NCI-H2081 (cell line): ENCODE measurements at places on chromosomes 16 and 17.

- no peak for DNase-seq
Measured at GRCh38 chr17:63930951-63931575, 1.1 kb downstream of the CD79B start.

DNA sequence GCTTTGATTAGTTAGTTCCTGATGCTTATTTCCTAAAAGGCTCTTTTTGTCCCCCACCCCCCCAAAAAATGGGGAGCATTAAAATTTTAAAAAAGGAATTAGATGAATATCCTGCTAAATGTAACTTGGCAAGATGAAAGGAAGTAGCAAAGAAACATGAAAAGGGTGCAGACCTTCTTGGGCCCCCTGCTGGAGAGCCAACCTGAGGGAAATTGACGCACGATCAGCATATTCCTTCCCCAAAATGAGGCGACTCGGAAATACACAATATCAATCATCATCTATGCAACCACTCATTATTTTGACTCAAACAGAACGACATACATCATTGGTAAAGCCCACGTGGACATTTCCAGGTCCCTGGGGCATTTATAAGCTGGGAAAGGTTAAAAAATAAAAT lies 59.7 kb downstream of the GRIN2A start:
- no peak for DNase-seq

DNA sequence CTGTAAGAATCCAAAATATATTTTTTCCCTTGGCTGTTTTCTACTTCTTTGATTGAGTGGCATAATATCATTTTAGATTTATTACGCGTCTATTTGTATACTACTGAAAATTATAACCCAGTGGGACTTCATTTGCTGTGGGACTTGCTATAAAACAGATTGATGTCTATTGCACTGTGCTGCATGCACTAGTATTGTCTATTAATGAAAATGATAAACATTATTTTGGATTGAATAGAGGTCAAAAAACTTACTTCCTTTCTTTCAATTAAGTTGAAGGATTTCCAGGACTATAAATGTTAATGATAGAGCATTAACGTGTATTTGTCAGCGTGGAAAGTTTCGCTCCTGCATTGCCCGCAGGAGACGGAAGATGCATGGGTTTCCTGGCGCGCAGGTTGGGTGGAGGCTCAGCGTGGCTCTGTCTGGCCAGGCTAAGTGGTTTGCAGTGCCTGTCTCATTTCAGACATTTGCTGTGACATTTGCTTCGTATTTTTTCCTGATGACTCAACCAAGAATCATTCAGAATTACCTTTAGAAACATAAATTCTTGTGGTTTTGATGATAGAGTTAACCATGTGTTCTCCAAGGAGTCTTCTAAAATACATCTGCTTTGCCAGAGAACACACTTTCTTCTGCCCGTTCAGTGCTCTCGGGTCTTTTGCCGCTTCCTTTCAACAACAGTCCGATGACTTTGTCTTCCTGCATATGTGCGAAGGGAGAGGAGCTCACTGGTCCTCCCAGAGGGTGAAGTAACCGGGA lies 216.7 kb downstream of the RPTOR start:
- peak; percentile 81 for DNase-seq

DNA sequence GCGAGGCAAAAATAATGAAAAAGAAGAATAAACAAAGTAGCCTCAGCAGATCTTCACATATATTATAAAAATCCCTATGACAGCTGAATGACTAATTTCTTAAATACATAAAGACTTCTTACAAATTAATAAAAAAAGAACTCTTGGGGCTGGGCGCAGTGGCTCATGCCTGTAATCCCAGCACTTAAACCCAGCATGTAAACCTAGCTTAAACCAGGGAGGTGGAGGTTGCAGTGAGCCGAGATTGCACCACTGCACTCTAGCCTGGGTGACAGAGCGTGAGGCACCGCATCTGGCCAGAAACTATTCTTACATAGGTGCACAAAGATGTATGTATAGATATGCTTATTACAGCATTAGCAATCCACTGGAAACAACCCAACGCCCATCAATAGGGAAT lies 27.7 kb downstream of the C17orf100 start:
- DNase-seq = no peak

DNA sequence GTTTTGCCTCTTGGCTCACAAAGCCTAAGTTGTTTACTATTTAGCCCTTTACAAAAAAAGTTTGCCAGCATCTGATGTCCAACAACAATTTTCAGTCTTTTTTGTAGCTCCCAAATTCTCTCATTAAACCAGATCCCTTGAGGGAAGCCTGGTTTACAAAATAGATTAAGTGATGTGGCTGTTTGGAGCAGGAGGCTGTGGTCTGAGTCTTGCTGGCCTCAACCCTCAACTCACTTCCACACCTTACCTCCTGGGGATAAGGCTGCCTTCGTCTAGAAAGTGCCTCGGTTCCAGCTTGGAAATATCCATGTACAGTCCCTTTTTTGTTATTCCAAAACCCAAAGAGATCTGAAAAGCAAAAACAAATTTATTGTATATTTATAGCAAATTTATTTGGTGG lies 138.4 kb downstream of the WWOX start:
- DNase-seq = no peak

DNA sequence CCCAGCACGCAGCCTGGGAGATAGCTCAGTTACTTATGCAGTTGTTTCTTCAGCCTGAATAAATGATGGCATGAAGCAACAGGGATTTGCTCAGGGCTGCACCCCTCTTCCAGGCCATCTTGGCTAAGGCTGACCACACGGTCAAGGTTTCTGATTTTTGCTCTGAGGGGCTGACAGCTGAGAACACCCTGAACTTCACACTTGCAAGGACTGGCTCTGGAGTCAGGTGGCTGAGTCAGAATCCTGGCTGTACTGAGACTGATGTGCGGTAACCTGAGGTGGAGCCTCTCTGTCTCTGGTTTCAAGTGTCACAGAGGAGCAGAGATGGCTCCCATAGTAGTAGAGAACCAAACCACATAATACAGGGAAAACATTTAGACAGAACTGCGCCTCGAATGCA lies 4.8 kb downstream of the MTHFSD start:
- no peak for DNase-seq

DNA sequence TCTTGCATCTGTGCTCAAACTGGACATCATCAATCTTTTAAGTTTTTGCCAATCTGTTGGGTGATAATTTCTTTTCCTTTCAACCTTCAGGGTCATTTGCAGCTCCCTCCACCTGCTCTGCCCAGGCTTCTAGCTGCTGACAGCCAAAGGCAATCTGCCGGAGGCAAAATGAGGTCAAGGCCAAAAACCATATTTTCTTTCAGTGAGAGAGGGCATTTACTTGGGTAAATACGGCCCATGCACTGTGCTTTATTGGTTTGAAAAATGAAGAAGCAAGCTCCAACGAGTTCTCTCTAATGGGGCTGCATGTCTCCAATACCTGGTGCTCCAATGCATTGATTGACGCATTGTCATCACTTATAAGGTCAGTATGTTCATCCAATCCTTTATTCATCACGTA lies 23.1 kb downstream of the RBFOX1 start:
- no peak for DNase-seq

DNA sequence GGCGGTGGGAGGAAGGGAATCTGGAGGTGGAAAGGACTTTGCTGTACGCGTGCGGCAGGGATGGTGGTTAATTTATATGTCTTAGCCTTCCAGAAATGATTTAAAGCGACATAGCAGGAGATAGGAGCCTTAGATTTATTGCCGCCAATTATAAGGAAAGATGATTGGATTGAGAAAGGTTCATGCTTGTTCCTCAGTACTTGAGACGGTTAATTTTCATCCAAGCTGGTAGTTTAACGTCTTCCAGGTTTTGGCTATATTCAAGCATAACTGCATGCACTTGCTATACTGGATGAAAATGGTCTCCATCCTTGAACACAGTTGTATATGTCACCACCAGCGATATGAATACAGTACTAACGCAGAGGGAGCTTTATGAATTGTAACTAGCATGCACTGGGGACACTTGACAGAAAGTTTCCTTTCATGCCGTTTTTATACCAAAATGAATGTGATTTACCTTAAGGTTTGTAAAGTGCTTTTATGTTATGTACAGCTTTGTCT lies 610 bp upstream of the PEX12 start:
- DNase-seq = no peak

GRCh38 chr16:28185696-28186095 lies 26.1 kb downstream of the XPO6 start:
- DNase-seq = no peak

GRCh38 chr17:77769215-77769614 lies 189.3 kb upstream of the TNRC6C start:
- DNase-seq = peak; percentile 55

GRCh38 chr17:52660692-52661091 lies 502.2 kb upstream of the CA10 start:
- DNase-seq = no peak

DNA sequence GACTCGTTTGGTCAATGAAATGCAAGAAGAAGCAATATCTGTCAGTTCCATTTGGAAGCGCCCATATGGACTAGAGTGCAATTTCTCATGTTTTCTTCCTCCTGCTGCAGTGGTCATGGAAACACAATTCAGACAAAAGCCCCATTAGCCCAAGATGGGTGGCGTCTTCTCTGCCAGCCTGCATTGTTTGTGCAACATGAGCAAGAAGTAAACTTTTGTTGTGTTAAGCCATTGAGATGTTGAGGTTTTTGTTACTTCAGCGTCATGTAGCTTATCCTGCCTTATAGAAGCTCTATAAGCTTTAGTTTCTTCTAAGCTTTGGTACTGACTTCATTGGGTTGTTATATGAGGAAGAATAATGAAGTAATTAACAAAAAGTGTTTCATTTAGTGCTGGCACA lies 137.4 kb downstream of the NPIPB5 start:
- no peak for DNase-seq

DNA sequence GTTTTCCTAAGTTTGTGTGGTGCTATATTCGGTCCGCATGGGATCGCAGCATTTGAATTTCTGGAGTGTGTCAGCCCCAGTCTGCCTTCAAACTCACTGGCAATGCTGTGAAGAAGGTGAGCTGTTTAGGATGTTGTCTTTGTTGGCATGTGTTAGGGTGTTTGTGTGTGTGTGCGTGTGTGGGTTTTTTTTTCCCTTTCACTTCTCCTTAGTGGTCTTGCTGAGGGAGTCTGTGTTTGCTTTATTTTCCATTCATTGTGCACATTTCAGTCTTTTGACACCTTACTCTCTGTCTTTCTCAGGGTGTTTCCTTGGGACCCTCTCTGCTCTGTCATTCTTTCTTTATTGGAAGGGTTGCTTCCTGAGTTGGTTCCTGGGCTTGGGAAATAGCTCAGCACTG lies 27.7 kb upstream of the RBFOX1 start:
- DNase-seq = peak; percentile 46

DNA sequence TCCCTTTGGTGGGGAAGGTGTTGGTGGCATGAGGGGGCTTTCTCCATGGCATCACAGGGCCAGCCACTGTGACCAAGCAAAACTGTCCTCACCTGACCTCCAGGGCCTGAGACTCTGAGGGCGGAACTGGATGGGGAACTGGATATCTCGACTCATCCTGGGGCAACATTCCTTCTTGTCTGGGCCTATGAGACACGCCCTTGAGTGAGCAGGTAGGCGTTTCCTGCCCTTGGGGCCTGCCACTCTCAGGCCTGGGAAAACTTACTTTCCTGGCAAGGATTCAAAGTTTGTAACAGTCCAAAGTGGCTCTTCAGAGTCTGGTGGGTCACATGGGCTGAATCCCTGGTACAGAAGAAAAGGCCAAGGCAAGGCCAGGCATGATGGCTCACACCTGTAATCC lies 9.6 kb downstream of the MT1X start:
- no peak for DNase-seq

- DNase-seq = no peak
Measured at GRCh38 chr16:81241706-81242105, 3.2 kb downstream of the BCO1 start.

- no peak for DNase-seq
Measured at GRCh38 chr17:18143044-18143936, 34.7 kb downstream of the MYO15A start.

- DNase-seq = no peak
Measured at GRCh38 chr17:61469474-61469873, 17.3 kb downstream of the TBX4 start.

GRCh38 chr16:30882429-30883310 lies 11.2 kb downstream of the BCL7C start:
- no peak for DNase-seq

DNA sequence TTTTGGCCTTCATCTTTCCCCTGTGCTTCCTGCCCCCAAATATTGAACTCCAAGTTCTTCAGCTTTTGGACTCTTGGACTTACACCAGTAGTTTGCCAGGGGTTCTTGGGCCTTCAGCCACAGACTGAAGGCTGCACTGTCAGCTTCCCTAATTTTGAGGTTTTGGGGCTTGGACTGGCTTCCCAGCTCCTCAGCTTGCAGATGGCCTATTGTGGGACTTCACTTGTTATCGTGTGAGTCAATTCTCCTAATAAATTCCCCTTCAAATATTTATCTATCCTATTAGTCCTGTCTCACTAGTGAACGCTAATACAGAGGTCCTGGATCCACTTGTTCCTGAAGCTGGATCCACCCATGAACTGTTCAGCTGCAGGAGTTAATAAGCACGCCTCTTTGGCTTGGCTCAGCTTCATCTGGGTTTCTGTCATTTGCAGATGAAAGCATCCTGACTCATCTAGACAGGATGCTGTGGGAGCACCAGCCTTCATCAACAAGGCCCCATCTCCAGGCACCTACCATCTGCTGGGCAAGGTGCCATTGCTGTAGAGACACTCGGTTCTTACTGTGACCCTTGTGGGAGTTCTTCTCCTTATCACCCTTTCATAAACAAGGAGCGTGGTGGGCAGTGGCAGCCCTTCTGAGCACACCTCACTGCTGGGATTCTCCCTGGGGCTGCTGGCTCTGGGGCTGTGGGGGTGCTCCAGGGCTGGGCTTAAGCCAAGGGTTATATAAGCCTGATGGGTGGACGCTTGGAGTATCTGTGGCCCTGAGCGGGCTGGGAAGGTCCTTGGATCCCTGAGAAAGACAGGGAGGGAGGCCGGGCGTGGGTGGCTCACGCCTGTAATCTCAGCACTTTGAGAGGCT lies 23.1 kb downstream of the LAT start:
- no peak for DNase-seq

- DNase-seq = no peak
Measured at GRCh38 chr17:49217651-49218413, 7.3 kb downstream of the ABI3 start.

DNA sequence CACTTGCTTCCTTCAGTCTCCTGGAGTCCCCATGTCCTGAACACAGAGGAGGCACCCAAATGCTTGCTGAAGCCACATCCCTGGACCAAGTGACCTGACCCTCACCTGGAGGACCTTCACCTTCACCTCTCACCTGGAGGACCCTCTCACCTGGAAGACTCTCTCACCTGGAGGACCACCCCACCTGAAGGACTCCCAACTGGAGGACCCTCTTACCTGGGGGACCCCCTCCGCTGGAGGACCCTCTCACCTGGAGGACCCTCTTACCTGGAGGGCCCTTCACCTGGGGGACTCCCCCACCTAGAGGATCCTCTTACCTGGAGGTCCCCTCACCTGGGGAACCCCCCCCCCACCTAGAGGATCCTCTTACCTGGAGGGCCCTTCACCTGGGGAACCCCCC lies 573 bp upstream of the CDK10 start:
- no peak for DNase-seq
